Thyroid gland (tissue), 4 donors: ENCODE measurements at places on chromosomes 7 and 10. TPM values are rescaled to one million over a fixed set of nuclear protein-coding genes. Genes with fewer than 3 reads are reported as not detected.

GRCh38 chr10:126421756-126422256, 33.5 kb upstream of the ADAM12 start:
- DNase-seq = no peak

DNA sequence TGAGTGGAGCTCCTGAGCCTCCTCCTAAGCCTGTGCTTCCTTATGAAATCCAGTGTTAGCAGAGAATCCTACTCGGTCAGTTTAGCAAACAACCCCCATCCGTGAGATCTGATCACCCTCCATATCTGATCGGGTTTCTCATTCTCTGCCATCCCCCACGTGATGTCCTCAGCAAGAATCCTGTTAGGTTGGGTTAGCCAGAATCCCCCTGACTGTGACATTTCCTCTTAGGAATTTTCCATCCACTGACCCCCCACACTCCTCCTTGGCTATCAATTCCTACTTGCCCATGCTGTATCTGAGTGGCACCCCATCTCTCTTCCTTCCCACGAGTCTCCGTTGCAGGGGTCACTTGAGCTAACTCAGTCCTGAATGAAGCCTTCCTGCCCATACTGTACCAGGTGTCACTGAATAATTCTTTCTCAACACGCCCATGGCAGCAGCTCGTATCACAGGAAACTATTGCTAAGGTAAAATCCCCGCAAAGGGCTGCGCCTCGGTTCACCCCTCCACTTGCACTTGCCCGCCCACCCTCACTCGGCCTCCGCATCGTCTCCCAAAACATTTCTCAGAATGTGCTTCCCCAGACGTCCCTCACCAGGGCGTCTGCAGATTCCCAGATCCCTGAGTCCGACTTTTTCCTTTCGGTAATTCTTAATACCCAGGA, 44.1 kb downstream of the MYOF start:
- no peak for DNase-seq

DNA sequence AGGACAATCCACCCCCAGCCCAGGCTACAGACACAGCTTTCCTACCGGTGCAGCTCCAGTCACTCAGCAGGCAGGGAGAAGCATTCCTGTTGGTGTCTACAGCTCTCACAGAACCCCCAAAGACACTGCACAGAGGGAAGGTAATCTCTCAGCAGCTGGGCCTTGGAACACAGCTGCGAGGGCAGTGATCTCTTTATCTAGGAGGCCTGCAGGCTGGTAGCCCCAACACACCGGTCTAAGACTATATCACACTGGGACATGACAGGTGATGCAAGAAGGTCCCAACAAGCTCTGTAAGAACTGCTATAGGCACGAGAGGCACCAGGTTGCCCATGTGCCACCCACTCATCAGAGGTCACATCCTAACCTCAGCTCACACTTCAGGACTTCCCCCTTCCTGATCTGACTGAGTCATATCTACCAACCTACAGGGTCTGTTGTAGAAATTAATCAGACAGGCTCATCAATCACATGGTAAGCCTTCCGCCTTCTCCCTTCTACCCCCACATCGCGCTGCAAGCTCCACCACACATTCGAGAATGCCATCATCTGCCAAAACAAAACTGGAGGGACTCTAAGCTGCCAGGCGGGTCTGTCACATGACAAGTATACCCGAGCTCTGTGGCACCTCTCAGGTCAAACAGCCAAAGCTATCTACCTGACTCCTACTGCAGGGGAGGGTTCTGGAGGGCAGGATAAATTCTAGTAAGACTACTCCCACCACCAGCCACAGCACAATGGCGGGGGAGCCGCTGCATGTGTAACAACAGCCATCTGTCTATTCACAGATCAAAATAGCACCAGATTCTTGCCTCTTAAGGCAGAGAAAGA, 26.1 kb downstream of the FAM53B start:
- DNase-seq = peak; percentile 93

DNA sequence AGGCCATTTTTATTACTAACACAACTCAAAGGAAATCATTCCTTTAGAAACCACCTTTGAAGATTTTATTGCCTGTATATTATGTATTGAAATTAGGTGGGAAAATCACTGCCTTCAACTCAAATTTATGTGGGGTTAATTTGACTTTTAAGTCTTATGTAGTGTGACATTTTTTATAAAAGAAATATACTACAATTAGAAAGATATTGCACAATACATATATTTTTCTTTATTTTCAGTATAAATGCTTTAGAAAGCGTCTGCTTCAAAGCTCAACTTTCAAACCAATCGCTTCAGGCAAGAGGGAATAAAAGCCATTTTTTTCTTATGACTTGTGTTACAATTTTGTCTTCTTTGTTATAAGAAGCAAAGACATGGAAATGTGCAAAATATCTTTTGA, 337.4 kb upstream of the ZWINT start:
- no peak for DNase-seq

- DNase-seq = peak; percentile 84
Measured at GRCh38 chr7:55964261-55965099, at the start of gene NIPSNAP2. Gene NIPSNAP2 (plus strand): TSS chr7:55964585. CDS start chr7:55964610, 25 bp downstream.

- DNase-seq = no peak
Measured at GRCh38 chr7:125126376-125126775, 196.8 kb upstream of the POT1 start.

GRCh38 chr10:26491934-26492333, 53.8 kb downstream of the APBB1IP start:
- no peak for DNase-seq

DNA sequence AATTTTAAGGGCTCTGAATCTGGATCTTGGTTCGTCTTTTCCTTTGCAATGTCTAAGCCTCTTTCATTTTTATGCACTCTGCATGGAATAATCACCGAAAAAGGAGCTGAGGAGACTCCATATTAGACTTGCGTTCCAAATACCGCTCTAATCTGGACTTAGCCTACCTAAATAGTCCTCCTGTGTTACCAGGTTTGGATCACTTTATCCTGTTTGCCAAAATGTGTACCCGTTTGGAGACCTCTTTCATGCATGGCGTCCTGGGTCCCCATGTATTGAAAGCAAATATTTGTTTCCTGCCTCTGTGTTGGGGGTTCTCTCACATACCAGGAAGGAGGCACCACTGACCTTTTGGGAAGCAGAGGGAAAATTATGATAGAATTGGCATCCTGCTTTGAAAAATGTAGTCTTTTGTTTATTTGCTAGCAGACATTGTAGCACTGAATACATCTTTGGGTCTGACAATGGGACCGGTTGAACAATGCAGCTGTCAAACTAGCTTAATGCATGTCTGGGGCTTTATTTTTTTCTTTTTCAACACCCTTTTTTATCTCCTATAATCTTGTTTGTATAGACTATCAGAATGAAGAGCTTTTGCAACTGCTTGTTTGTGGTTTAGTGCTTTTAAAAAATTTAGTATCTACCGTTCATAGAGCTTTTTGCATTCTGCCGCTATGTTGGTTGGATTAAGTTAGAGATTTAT, 11.8 kb upstream of the CELF2 start:
- no peak for DNase-seq

GRCh38 chr7:34759477-34760125, 101.6 kb downstream of the NPSR1 start:
- DNase-seq = no peak

- no peak for DNase-seq
Measured at GRCh38 chr10:36053775-36054174, 411.7 kb upstream of the FZD8 start.

C1QL3 gene
- total RNA-seq = not detected

CAMK2B gene
- 7.0 TPM for total RNA-seq

IMPDH1 gene
- total RNA-seq = 21.9 TPM

GSTO2 gene
- 11.4 TPM for total RNA-seq

PLAC9 gene
- total RNA-seq = 5.5 TPM

SAP25 gene
- total RNA-seq = not detected
